ENCODE measurements at places on chromosomes 1 and 21.

GRCh38 chr1:176717066-176717750, 254.2 kb downstream of the PAPPA2 start:
- DNase-seq: no peak

DNA sequence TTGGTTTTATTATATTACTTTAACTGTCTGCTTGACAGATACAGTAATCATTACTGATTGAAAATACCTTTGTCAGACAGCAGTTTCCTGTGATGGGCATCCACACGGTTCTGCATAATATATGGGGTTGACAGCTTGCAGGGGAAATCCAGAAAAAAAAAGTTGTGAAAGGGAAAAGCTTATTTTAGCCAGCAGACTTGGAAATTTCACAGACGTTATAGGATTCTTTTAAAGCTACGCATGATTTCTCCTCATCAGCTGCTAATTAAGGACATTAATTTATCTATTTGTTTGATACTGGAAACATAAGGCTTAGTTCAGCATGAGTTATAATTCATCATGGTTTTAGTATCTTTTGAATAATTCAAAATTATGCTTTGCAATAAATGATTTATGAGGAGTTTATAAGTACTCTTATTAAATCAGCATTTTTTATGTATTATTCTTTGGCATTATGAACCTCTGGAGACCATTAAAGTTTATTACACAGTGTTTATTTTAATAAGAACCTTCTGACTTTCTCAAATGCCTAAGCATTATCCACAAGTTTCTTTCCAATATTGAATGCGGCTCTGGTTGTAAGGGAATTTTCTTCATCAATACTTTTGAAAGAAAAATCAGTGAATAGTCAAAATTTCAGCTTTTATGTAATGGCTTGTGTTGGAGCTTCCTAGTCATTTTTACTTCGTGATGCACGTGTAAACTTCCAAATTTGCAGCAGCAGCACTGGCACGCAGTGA, 235.3 kb upstream of the KCNK2 start:
- no peak for DNase-seq

DNA sequence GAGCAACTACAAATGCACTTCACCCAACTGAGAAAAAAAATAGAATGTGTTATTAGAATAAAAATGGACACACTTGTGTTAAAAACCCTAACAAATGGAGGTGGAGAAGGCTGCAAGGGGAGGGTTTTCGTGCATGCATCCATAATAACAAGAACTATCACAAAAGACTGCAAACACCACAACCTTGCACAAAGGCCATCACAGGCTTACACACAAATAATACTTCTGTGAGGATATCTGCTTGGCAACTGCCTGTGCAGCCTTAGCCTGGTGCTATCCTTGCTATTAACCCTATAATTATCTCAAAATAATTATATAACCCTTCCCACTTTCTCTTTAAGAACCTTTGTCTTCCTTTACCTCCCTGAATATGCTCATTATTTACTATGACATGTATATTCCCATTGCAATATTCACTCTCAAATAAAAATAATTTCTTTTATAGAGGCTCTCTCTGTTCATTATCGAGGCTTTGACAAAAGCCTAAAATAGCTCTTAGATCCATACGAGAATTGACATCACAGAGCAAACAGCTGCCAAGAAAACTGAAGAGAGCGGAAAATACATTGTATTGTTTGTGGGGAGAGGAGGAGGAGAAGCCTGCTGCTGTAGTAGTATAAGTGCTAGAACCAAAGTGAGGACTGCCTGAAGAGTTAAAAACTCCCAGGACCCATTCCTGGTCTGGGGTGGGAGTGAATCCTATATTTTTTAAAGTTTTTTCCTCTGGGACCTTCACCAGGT, 1768.7 kb downstream of the BRINP3 start:
- no peak for DNase-seq

DNA sequence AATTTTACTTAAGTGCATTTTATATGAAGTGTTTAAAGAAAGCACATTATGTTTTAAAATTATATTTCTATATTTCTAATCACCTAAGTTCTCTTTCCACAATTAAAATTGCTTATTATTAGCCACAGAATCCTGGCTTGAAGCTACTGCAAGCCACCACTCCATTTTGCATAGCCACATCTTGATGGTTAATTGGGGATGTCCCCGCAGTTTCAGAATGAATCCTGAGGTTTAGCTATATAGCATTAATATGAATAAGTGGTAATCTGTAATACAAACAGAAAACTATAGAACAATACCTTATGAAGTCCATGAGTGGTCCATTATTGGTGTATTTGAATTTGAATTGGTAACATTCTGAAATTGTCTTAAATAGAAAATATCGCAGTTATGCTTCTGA, 11.6 kb upstream of the GOLPH3L start:
- DNase-seq: no peak

DNA sequence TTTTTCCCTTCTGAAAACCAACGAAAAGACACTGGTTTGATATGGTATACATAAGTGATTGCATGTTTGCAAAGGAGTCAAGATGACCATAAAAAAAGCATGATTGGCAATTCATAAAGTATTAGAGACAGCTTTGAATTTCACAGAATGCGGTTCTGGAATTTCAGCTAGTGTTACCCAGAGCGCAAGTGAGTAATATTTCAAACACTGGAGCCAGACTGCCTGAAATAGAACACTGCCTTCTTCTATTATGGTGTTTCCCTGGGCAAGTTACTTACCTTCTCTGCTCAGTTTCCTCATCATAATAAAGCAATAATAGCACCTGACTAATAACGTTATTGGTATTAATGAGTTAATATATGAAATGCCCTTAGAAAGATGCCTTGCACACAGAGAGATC, 54.7 kb downstream of the NEGR1 start:
- no peak for DNase-seq

DNA sequence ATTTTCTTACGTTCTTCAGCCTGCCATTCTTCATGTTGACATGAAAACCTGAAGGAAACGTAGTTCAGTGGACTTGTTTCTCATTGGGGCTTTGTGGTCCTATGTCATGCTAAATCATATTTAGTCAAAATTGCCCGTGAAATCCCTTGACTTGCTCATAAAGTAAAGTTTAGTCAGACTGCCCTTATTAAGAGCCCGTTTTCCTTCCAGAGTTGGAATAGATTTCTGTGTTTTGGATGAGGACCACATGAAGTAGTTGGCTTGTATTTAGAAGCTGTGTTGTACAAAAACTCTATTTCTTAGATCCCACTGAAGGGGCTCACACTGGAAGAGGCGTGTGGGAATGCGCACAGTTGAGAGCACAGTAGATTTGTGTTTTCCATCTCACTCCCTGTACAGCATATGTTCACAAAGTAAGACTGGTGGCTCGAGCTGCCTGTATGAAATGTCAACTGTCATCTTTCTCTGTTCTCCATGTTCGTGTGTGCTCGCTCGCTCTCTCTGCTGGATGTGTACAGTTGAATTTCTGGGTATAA, 42.4 kb downstream of the CAMTA1 start:
- DNase-seq: no peak

DNA sequence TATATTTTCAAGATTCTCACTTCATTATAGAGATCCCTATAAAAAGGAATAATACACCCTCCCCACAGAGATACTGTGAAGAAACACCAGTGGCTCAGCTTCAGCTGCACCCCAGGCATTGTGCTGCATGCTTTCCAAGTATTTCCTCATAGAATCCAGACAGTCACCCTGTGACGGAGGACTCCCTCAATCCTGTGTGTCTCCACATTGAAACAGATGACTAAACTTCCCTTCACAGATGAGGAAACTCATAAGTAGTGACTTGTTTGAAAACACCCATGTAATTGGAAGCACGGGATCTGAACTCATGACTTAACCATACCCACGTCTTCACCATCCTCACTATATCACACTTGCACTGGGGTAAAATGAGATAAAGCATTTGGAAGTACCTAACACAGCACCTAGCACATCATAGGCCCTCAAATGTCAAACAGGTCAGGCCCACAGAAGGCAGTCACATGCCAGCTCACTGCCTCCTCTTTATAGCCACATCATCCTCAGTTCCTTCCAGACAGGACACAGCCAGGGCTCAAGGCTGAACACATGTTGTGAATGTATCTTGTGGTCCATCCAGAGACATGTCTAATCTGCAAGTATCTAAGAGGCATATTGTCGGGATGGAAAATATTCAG, 55.2 kb downstream of the GPR161 start:
- DNase-seq: no peak
